Activated T-helper 9 cell treated with anti-CD3 and anti-CD28 coated beads, Interleukin-2, amount 50 U/mL, for 16 hours (primary cell): ENCODE measurements at places on chromosomes 4 and X.

DNA sequence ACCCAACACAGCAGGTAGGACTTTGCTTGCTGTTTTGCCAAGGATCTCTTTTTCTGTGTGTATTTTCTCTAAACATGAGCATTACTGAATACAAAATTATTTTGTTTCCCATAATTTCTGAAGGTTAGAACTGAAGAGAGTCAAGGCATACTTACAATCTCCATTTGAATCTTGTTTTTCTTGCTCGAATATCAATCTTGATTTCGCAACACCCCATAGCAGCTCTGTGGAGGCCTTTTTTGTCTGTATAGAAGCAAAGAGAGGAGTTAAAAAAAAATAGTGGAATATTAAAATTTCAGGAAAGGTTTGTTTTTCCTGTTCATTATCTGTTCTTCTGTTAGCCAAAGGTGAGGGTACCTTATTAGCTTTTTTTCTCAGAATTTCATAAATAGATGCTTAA is 92.9 kb downstream of the TNIP2 start:
- no peak for DNase-seq

DNA sequence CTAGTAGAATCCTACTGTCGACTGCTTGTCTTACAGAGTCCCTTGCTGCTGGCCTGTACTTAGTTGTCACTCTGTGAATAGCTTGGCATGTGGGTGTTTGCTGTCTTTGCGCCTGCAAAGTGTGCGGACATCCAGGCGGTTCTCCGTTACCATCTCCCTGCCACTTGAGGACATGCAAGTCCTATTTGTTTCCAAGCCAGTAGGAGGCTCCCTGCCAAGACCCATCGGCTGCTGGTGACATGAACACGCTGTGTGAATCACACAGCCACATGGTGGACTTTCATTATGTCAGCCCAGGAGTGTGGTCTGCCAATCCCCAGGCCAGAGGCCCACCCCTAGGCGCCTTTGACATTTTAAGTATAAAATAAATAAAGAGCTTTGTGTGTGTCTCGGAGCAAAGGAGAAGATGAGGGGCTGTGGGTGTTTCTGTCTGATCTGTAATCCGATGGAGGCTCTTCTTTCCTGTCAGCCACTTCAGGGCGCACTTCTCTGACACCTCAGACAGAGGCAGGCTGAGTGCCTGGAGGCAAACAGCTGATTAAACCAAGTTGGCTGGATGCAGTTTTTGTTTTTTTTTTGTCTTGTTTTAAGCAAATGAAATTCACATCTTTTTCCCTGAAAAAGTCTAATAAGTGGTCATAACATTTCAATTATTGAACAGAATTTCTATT is 51.5 kb downstream of the ALPK1 start:
- DNase-seq, result no peak

- no peak for DNase-seq
These were observed 117.8 kb upstream of the NKX1-1 start for GRCh38 chr4:1523907-1524636.

GRCh38 chr4:104740161-104740560 is 245.5 kb upstream of the CXXC4 start:
- DNase-seq, result no peak

GRCh38 chrX:126701380-126701779 is 118.1 kb upstream of the PRR32 start:
- no peak for DNase-seq

DNA sequence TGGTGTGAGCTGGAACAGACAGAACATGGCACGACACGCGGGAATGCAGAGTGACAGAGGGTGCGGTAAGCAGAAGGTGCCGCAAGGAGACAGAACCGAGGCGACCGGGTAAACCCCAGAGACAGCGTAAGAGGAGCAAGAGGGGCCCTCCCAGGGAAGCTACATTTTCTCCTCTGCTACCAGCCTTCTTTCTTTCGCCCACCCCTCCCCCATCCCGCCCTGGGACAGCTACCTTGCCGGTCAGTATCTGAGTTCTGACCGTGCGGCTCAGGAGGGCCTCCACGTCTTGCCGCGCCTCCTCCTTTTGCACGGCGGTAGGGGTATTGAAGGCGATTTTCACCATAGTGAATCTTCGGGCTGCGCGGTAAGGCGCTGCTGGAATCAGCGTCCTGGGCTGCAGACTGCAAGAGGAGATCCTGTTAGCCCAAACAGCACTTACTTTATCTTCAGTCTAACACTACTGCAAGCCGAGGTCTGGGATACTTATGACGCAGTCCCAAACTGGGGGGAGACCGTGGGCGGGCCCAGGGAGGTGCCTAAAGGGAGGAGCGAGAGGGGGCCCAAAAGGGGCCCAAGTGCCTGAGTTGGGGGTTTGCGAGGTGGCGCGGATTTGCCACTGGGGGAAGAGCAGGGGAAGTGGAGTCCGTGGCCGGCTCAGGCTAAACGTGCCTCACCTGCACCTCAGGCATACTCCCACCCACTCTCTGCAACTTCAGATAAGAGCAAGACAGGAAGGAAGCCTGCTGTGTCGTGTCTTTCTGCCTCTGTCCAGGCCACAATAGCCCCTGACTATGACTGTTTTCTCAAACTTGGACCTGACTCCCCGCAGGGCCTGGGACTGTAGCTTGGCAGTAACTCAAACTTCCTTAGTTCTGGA is at the start of gene ITM2A:
Gene ITM2A (minus strand): TSS at position 462 of the 877 bp plus-strand sequence. CDS start 119 bp downstream, at position 343.
- DNase-seq, result peak; percentile 47

DNA sequence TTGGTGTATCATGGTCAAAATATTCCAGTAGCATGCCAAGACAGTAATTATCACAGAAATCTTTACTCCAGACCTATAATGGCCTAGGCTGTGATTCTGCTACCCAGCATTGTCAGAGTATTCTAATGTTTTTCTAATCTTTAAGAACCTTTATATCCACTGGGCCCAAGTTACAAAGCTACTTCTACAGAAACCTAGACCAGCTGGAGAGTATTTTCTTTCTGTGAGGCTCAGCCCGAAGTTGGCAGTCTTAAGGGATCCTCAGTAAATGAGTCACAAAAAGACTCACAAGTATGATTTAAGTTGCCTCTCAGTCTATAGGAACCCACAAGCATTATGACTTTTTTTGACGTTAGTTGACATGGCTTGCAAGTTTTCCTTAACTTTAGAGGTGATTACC is 638.5 kb upstream of the FAM241A start:
- no peak for DNase-seq

DNA sequence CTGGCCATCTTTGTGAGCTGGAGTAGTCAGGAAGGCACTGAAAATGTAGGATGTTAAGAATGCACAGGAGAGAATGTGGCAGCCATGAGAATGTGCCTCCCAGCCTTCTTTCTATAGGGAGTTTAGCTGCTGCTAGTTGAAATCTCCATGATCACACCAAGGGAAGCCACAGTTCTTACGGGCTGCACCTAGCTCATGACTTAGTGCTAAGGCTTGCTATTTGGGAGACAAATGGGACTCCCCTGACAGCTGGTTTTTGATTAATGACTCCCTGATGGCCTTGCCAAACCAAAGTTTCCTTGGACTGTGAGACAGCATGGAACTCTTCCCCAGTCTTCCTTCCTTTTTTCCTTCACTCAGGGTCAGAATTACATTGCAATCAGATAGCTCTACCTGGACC is 9.2 kb downstream of the CTSO start:
- DNase-seq, result no peak

GRCh38 chr4:181845617-181846016 is 397.6 kb upstream of the TENM3 start:
- DNase-seq, result no peak

DNA sequence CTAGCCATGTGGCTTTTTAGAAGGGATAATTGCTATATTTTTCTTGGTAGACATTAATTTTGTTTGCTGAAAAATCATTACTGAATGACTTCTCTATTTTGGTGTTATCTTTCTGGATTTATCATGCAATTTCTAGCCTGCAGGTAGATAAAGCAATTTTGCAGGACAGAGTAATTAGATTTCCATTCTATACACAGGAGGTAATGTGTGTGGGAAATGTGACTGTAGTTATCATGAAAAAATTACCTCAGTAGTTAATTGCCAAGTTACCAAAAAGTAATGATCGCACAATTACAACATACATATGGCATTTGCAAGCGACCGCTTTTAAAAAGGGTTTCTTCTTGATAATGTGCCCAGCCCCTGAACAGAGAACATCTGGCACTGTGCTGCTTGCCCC is 66.1 kb downstream of the KIT start:
- no peak for DNase-seq

GRCh38 chrX:13005661-13006473 is 31.0 kb downstream of the TMSB4X start:
- no peak for DNase-seq

- DNase-seq, result no peak
These were observed 32.1 kb upstream of the TEX13D start for GRCh38 chrX:124300405-124300804.

DNA sequence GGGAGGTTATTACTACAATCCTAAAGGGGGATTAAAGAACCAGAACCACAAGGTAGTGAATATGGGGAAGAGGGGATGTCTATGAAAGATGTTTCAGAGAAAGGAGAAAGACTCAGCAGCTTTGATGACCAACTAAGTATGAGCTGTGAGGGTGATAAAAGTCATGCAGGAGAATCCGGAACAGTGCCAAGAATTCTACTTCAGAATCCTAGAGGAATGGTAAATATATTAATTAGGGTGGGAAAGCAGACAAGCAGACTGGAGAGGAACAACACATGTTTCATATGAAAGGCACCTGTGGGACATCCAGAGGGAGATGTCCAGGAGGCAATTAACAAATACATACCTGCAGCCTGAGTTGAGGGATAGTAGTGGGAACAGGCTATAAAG is 642.2 kb upstream of the DIPK2B start:
- DNase-seq, result no peak

DNA sequence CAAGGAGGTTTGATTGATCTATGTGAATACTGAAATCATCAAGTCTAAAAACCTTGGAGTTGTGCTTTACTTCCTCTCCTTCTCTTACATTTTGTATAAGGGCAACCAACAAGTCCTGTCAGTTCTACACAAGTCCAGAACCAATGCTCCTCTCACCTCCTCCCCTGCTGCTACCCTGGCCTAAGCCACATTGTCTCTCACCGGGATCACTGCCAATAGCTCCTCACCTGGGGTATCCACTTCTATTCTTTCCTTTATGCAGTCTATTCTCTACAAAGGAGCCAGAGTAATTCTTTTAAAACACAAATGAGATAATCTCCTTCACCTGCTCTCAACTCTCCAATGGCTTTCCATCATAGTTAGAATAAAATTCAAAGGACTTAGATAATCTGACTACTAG is 13.3 kb upstream of the ARHGEF6 start:
- DNase-seq, result no peak

GRCh38 chr4:94758700-94759399 is 1.1 kb downstream of the BMPR1B start:
- DNase-seq, result no peak

GRCh38 chr4:153706519-153706918 is 22.4 kb downstream of the TLR2 start:
- no peak for DNase-seq

DNA sequence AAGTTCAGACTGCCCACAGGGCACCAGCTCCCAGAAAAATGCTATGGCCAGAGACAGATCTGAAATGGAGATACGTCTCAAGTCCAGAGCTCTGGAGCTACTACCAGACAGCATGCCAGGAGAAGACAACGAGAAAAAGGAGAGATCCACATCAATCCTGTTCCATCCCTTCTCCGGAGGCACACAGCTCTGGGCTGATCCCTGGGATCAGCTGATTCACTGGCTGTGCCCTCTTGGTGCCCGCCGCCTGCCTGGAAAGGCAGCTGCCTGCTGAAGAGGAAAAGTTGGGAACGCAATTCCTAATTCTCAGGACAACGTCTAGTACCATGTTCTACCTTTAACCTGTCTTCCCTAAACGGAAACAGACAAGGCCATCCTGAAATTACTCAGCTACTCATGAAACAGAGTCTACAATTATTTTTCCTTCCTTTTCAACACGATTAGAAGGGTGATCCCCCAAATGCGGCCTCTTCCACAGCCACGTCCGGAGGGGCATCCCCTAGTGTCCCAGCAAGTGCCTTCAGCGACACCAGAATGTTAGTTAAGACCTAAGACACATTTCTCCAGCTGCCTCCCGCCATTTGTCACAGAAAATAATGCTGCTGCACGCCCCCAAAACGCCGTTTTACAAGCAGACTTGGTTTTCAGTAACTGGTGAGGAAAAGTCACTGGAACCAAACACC is 2.4 kb downstream of the ZFYVE28 start:
- DNase-seq, result no peak

GRCh38 chrX:82224961-82225360 is 1023.1 kb downstream of the SH3BGRL start:
- no peak for DNase-seq

DNA sequence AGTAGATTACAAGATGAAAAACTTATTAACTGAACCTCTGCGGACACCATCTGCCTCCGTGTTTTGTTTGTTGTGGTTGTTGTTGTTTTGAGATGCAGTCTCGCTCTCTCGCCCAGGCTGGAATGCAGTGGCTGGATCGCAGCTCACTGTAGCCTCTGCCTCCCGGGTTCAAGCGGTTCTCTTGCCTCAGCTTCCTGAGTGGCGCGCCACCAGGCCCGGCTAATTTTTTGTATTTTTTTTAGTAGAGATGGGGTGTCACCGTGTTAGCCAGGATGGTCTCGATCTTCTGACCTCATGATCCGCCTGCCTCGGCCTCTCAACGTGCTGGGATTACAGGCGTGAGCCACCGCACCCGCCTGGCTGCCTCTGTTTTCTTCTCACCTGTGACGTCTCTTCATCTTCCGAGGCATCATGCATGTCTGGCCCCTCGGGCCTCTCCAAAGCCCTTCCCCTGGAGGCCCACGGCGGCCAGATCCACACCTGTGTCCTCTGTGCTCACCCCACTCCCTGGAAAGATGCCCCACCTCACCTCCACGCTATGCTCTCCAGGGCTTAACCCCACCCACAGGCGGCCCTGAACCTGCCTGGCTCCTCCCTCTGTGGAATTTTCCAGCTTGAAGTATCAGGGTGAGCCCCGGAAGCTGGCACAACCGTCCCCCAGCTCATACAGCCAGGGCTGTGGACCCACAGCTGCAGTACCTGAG is 77.0 kb upstream of the MXD4 start:
- DNase-seq, result no peak

GRCh38 chr4:107094332-107094731 is 58.2 kb upstream of the DKK2 start:
- DNase-seq, result no peak

DNA sequence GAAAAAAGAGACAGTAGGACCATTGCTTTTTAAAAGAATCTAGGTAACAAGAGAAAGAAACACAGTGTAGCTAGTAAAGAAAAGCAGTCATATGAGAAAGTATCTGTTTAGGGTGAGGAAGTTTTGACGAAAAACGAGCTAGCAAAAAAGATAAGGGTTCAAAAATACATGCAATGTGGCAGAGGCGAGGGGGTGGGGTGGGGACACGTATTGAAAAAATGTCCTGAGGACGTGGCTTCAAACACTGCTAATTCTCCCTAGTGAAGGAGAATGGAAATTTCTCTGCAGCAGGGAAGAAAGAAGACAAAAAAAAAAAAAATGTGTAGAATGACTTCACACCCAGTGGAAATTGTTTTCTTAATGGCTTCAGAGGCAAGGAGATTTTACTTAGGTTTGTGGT is 856.4 kb upstream of the INTU start:
- no peak for DNase-seq

GRCh38 chr4:168643111-168643795 is 146.4 kb downstream of the PALLD start:
- no peak for DNase-seq

DNA sequence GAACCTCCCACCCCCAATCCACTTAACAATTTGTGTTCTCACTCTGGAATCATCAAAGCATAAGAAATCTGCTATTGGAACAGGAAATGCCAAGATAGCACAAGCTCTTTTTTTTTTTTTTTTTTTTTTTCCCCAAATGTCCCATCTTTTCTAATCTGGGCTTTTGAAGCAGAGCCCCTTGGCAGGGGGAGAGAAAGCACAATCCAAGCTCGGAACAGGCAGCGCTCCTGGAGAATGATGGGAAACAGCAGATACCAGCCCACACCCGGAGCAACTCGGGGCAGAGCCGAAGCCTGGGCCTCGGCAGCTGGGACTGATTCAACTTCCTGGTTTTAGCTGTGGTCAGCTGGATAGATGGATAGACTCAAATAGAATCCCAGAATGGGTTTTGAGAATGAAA is 235.1 kb downstream of the QDPR start:
- no peak for DNase-seq
